Left colon (tissue), 2 donors: ENCODE measurements at places on chromosomes 1 and 21. TPM values are rescaled to one million over a fixed set of nuclear protein-coding genes. Genes with fewer than 3 reads are reported as not detected.

AMY1A gene
- total RNA-seq = not detected

RAVER2 gene
- 47.3 TPM for total RNA-seq

SLAMF6 gene
- 1.4 TPM for total RNA-seq

CRYBG2 gene
- total RNA-seq = 21.5 TPM

CFHR3 gene
- total RNA-seq = not detected

C1QC gene
- 147 TPM for total RNA-seq

KCND3 gene
- 3.0 TPM for total RNA-seq

UMODL1 gene
- total RNA-seq = 0.28 TPM

SPOCD1 gene
- 0.45 TPM for total RNA-seq

NCMAP gene
- 2.2 TPM for total RNA-seq

GJB5 gene
- not detected for total RNA-seq

FASLG gene
- 0.49 TPM for total RNA-seq

SAMD11 gene
- 5.1 TPM for total RNA-seq

LY9 gene
- 2.6 TPM for total RNA-seq

CELF3 gene
- total RNA-seq = 2.2 TPM

PYHIN1 gene
- 0.31 TPM for total RNA-seq

MAD2L2 gene
- total RNA-seq = 7.0 TPM

DTL gene
- 4.1 TPM for total RNA-seq

PGLYRP3 gene
- total RNA-seq = not detected

MMEL1 gene
- 11.5 TPM for total RNA-seq

KPRP gene
- total RNA-seq = not detected

LRRIQ3 gene
- 0.34 TPM for total RNA-seq

PLPPR5 gene
- not detected for total RNA-seq

CD34 gene
- total RNA-seq = 8.3 TPM

KRTAP10-4 gene
- total RNA-seq = not detected

FCRLA gene
- total RNA-seq = 0.34 TPM

CRP gene
- total RNA-seq = not detected

MRAP gene
- total RNA-seq = not detected

KCNK2 gene
- total RNA-seq = 0.45 TPM

NTMT2 gene
- total RNA-seq = not detected

SH2D2A gene
- 1.4 TPM for total RNA-seq

LAMC2 gene
- total RNA-seq = 30.7 TPM

C4BPA gene
- 4.5 TPM for total RNA-seq

TNFRSF8 gene
- total RNA-seq = 0.15 TPM

CTXND2 gene
- not detected for total RNA-seq

TMEM54 gene
- 739 TPM for total RNA-seq

FCAMR gene
- total RNA-seq = 0.53 TPM

PACC1 gene
- total RNA-seq = 2.9 TPM

DDR2 gene
- 36.9 TPM for total RNA-seq
